OCI-M1 (cell line): ENCODE measurements at places on chromosomes 1 and 21.

- DNase-seq, result no peak
These were observed 355 bp downstream of the SHISAL2A start for GRCh38 chr1:52633291-52633754.

GRCh38 chr1:93758842-93759515, 77.3 kb upstream of the BCAR3 start:
- peak; percentile 55 for DNase-seq

DNA sequence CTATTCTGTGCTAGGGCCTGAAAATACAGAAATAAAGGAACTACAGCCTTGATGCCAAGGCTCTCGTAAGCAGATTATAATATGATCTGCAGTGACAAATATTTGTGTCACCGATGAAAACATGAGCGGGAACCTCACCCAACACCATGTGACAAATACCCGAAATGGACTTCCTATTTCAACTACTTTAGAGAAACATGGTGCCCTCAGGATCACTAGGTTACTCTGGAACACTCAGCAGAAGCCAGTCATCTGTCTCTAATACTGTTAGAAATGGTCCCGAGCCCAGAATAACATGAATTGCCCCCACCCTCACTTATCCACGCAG, 463 bp upstream of the VAMP3 start:
- DNase-seq, result no peak

DNA sequence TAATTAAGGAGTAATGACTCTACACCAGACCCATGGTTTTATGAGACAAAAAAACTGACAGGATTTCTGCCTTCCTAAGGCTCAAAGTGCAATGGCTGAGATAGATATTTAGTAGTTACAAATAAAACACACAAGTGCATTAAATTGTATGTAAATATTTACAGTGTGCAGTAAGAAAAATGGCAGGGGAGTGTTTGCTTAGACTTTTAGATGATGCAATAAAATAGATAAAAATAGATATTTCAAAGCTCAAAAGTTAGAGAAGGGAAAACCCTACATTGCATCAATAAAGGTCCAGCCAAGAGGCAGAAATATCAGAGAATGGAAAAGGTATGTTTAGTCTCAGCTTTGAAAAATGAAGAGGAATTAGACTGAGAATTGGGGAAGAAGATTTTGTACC, 226.3 kb upstream of the FGGY start:
- DNase-seq, result no peak

DNA sequence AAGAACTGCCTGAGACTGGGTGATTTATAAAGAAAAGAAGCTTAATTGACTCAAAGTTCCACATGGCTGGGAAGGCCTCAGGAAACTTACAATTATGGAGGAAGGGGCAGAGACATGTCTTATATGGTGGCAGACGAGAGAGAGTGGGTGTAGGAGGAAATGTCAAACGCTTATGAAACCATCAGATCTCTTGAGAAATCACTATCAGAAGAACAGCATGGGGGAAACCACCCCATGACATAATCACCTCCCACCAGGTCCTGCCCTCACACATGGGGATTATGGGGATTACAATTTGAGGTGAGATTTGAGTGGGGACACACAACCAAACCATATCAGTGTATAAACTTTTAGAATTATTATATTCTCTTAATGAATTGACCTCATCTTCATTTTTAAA, 335.9 kb upstream of the DPYD start:
- DNase-seq, result no peak
